NCI-H510A treated with DMSO at 0.1 percent for 48 hours (cell line): ENCODE measurements at places on chromosomes 7 and 10.
A peak's percentile ranks its signal among the peaks of the same experiment; 100 is the strongest.

- DNase-seq: no peak
Observed at GRCh38 chr10:86753051-86753450, 3.4 kb upstream of the BMPR1A start.

- peak; percentile 20 for DNase-seq
Observed at GRCh38 chr7:44325811-44326241, 432 bp upstream of the CAMK2B start.

DNA sequence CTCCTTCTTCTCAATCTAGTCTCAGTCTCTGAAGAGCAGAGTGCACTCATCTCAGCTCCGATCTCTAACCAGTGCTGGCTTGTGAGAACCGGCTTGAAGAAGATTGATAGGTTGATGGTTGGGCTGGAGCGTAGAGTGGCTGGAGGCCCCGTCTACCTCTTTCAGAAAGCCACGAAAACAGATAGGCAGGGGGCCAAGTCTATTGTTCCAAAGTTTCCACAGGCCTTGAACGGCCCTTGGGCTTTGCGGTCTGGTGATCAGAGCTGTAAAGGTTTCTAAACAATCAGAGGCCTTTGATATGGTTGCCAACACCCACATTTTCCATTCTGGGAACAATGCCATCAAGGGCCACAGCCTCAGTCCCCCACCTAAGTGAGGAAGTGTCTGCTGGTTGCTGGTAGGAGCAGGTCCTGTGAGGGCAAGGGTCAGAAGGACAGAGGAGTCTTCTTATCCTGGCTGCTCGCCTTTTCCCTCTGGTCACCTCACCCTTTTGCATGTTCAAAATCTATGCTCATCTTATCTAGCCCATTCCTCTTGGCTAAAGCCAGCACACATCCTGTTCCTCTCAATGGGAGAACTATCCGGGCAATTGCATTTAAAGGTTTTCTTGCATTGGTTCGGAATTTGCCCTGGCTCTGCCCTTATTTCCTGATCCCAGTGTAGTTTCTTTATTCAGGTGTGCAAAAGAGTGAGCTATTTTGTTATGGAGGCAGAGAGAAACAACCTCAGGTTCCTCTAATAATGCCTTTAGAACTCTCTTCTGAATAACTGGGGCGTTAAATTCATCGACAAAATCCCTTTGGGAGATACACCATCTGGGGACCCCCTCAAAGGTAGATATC is 70.3 kb upstream of the KMT2E start:
- peak; percentile 70 for DNase-seq

DNA sequence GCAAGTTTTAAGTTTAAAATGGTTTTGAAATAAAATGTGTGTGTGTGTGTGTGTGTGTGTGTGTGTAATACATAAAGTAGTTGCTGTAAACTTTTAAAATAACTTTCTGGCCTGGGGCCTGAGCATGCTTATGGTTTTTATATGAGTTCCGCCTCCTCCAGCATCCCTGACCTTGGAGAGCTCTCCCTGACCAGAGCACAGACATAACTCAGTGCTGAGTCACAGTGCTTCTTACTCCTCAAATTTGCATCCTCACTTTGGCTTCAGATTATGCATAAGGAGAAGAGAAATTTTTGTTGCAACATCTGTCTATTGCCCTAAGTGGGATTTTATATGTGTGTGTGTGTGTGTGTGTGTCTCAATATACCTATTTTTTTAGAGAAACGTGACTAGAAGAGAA is 200.8 kb downstream of the ELMO1 start:
- DNase-seq: no peak

GRCh38 chr7:95772771-95773581 is 622 bp downstream of the DYNC1I1 start:
- DNase-seq: peak; percentile 35

GRCh38 chr7:31982962-31983361 is 87.2 kb downstream of the PDE1C start:
- DNase-seq: no peak
